GM04504 (cell line): ENCODE measurements at places on chromosomes 2 and 18.

DNA sequence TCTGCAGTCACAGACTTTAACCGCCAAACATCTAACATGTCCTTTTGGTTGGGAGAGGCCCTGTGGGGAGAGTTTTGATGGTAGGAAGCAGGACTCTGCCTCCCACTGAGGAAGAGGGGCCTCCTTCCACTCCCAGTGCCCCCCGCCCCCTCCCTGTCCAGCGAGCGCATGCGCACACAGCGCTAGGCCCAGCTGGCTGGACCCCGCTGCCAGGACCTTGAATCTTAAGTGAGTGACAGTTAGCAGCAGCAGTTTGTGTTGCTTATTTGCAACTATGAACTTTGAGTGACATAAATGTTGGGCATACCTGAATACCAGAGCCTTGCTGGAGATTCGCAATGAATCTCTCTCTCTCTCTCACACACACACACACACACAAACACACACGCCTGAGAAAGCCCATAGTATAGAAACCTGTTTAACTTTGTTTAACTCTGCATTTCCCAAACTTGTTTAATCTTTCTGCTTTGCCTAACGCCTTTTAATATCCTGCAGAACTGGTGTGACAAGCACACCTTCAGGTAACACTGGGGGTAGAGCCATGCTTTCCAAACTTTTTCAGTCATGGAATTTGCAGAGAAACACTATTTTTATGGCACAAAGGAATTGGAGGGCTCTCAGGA, 134.6 kb upstream of the SMAD2 start:
- DNase-seq = no peak

GRCh38 chr2:96800061-96801004, 15.7 kb upstream of the CNNM3 start:
- DNase-seq = no peak

GRCh38 chr18:11654736-11655605, 34.1 kb upstream of the GNAL start:
- DNase-seq = peak; percentile 1

DNA sequence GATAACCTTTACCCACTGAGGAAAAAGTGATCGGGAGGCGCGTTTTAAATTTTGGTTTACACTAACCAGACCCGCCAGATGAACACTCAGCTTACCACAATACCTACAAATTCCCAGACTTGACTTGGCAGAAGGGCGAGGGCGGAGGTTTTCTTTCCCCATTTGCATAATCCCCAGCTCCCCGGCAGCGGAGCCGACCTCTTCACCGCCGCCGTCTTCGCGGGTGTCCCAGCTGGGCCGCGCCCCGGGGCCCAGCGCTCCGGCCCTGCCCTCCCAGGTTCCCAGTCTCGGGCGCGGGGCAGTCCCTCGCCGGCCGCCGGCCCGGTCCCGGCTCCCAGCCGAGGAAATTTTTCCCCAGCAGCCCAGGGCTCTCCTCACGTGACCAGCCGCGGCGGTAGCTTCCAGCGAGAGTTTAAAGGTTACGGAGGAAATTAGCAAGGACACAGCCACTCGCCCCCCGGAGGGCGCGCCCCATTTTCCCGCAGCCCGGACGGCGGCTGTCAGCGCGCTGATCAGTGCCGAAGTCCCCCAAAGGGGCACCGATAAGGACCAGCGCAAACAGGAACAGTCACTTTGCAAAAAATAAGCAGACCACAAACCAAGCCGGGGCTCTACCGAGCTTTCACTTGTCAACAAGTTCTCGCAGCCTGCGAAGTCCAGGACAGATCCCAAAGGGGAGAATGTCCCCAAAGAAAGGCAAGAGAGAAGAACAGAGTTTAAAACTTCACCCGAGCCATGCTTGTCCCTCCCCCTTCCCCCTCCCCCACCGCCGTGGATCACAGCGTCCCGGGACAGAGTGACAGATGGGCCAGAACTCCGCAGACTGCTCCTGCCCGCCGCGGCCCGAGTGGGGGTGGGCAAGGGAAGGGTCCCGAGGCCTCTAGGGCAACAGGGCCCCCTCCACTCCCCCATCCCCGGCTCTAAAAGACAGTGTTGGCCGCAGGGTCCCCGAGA, 1.3 kb upstream of the PRKCE start:
- DNase-seq = no peak

GRCh38 chr2:199462956-199463692, 5.4 kb upstream of the SATB2 start:
- DNase-seq = no peak

GRCh38 chr2:119431155-119431975, at the start of gene TMEM37:
TSS of gene TMEM37 (plus strand) at chr2:119431854. CDS start at chr2:119431904, 50 bp downstream.
- peak; percentile 20 for DNase-seq

DNA sequence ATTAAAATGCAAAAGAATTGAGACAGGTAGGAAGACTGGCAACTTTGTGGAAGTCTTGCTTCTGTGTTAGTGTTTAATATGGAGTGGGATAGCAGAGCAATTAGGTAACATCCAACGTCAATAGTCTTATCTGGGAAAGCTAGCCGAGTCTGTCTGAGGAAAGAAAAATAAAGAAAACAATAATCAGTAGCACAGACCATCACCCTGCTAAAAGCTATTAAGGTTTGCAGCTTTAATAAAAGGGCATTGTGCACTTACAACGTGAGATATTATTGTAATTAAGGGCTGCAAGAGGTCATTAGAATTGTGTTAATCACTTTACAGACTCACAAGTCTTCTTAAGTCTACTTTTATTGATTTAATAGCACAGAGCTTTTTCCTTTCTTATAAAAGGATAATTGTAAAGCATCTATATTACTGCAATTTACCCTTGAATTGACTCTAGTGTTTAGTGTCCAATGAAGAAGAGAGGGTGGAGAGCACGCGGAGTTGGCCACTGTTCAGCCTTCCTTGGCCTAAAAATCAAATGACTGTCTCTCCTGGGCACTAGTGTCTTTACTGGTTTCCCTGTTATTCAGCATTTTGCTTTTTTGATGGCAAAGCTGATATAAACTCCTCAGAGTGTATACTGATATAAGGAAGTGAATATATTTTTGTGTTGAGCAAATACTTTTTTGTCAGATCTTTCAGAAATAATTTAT, 2.0 kb downstream of the CDH7 start:
- DNase-seq = no peak

DNA sequence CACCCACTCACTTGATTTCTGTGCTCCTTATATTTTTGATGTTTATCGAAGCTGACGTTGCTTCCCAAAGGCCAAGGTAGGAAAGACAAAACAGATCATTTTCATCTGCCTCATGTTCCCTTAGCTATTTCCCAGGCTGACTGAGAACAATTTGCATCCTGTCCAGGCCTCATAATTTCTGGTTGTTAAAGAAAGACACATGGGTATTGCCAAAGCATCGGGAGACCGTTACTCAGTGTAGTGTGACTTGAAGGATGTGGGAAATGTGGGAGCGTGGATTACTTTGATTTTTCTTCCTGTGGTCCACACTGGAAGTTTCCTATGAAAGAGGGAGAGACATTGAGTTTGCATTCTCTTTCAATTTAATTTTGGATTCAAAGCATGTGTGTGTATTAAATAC, 204.6 kb downstream of the TRIB2 start:
- peak; percentile 85 for DNase-seq

- no peak for DNase-seq
These were observed 92.6 kb downstream of the MYL12B start for GRCh38 chr18:3354506-3354905.

GRCh38 chr18:14908541-14908940, 160.6 kb downstream of the ANKRD30B start:
- DNase-seq = no peak

- DNase-seq = no peak
These were observed 182.3 kb downstream of the RDH14 start for GRCh38 chr2:18378020-18378653.

GRCh38 chr2:8402222-8402621, 279.6 kb upstream of the ID2 start:
- no peak for DNase-seq

DNA sequence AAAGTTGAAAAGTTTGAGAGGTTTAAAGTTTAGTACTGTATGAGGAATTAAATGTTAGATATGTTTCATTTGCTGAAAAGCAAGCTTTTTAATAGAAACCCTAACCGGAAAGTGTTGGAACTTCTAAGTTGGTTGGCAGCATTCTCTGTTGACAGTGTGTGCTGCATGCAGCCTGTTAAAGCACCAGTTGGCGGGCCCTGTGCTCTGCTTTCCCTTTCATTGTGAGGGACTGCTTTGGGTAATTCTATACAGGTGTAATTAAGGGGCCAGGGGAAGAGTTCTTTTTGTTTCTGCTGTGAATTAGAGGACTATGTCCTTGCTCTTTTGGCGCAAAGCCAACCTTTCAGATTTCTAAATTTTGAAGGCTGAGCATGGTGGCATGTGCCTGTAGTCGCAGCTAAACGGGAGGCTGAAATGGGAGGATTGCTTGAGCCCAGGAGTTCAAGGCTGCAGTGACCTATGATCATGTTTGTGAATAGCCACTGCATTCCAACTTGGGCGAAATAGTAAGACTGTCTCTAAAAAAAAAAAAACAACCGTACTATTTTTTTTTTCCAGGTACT, 20.1 kb downstream of the PLEKHB2 start:
- no peak for DNase-seq

DNA sequence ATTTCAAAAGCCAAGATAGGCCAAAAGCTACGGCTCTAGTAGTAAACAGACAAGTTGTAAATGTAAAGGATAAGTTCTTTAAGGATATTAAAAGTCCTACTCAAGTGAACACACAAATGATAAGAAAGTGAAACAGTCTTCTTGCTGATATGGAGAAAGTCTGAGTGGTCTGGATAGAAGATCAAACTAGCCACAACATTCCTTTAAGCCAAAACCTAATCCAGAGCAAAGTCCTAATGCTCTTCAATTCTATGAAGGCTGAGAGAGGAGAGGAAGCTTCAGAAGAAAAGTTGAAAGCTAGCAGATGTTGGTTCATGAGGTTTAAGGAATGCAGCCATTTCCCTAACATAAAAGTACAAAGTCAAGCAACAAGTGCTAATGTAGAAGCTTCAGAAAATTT, 111.7 kb upstream of the ZEB2 start:
- no peak for DNase-seq

DNA sequence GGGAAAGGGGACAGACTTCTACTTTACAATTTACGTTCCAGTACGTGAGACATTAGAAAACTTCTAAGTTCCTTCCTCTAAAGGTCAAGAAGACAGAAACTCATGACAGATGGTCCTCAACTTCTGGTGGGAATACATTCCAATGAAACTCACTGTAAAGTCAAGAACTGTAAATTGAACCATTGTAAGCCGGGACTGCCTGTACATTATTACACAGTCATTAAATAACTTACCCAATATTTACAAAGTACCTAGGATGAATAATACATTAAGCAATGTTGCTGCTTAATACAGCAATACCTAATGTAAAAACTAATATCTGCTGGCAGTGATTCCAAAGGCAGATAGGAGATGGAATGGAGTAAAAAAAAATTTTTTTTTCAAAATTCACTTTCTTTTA, 51.9 kb downstream of the CDH2 start:
- no peak for DNase-seq

GRCh38 chr2:166344286-166345113, 31.2 kb downstream of the SCN9A start:
- DNase-seq = peak; percentile 21

- DNase-seq = no peak
These were observed 192.8 kb downstream of the PTGR3 start for GRCh38 chr18:75016025-75016717.

DNA sequence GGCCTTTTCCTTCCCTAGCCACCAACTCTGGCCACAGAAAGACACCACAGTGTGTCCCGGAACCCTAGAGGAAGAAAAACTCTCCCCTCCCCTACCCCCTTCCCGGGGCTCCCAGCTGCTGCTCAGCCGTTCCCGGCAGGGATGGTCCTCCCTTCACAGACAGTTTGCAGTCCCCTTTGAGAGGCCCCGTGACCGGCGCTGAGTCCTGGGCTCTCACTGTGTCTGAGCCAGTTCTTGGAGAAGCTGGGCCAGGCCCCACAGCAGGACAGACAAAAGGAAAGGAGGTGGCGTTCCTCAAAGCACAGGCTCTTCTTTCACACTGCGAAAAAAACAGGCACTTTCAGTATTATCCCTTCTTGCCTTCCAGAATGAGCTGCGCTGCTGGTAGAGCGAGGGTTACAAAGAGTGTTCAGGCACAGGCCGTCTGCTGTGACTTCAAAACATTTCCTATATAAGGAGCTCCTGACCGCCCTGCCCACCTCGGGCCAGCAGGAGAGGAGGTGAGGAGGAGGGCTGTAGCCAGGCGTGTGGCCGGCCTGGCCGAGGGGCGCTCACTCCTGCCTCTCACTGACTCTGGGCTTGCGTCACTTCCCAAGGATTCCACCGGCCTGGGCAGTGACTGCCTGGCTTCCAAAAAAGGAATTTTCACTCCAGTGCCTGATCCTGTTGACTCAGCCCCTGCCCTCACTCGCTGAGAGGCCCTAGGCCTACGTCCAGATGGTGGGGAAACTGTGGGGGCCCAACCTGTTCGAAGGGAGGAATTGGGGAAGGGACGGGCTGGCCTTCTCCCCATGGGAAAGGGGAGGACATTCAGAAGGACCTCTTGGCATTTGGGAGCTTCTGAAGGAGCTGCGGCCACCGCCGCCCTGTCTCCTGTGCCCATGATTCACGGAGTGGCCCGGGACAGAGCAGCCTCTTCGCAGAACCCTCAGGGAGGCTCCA, 24.9 kb downstream of the CIDEA start:
- DNase-seq = peak; percentile 91

DNA sequence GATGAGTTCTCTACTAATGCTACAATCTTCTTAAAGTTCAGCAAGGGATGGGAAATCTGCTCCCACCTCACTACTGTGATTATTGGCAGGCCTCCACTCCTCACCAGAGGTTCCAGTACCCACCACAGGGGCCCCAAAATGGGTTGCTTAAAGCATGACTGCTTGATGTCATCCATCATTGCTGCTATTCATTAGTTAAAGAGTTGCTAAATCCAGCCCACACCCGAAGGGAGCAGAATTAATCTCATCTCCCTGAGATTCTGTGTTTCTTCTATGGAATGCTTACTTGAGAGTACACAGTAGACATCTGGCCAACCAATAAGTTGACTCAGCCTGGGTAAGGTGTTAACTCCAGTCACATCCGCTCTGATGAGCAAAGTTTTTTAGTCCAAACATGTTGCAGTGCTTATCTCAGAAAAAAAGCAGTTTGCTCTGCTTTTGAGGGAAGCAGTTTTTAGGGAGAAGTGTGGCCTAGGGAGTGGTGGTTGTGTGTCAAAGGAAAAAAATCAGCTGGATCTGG, 690.2 kb upstream of the POU3F3 start:
- DNase-seq = no peak

DNA sequence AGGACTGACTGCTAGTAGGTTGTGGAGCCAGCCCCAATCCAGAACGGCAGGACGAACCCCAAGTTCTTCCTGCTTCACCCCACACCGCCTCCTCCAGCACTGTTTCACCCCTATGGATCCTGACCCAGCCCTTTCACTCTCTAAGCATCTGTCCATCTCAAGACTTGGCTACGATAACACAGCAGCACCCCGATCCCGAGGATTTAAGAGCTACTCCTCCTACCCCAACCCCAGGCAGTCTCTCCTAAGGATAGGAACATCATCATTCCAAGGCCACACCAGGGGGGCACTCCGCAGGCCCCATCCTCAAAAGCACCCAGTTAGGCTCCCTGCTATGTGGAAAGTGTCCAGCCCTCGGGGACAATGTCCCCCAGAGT, 645 bp downstream of the KCTD18 start:
- DNase-seq = no peak

- DNase-seq = no peak
These were observed 15.2 kb upstream of the LBH start for GRCh38 chr2:30216157-30216556.
